ENCODE measurements at places on chromosomes 2 and 18. TPM values are rescaled to one million over a fixed set of nuclear protein-coding genes. Genes with fewer than 3 reads are reported as not detected.

- no peak for DNase-seq
Observed at GRCh38 chr2:95072424-95072823, 46.9 kb downstream of the MAL start.

DNA sequence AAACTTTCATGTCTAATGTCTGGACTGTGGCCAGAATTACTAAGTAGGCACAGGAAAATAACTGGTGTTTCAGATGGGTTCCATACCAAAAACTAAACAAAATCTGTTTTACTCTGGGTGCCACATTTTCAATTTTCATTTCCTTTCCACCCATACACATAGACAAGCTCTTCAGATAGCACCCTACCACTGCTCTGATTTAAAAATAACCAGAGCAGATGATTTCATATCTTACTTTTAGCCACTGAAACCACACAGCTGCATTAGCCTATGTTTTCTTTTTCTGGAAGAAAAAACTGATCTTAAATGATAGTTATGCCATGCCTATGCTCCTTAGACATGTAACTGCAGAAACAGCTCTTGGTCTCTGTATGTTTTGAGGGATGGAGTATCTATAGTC lies 647.6 kb downstream of the CPS1 start:
- no peak for DNase-seq

- DNase-seq = no peak
Observed at GRCh38 chr2:2901384-2902345, 476.0 kb downstream of the EIPR1 start.

DNA sequence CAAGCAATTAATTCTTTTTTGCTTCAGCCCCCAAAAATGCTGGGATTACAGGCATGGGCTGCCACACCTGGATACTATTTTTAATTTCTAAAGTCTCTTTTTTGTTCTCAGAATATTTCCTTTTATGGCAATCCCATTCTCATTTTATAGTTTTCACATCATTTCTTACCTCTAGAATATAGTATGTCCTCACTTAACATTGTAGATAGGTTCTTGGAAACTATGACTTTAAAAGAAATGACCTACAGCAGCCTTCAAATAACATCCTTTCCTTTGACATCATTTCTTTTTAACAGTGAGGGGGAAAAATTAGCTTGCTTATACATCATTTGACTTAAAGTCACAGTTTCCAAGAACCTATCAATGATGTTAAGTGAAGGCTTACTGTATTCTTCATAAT lies 31.6 kb downstream of the RBBP8 start:
- DNase-seq = no peak

DNA sequence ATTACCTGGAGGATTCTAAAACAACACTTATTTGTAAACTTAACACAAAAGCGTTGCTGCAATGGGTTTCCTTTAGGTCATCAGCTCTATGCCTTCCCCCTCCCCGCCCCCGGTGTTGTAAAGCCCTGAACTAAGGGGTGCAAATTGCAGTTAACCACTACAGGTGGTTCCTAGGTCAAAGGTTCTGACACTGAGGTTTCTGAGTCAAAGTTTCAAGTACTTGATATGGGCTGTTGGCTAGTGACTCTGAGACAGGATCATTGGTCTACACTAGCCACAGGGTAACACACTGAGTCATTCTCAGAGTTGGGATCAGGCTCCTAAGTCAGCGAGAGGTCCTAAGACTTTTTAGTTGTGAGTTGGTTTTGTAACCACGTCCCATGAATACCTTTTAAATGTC lies 15.4 kb downstream of the IL1B start:
- no peak for DNase-seq

GRCh38 chr2:1727796-1728474 lies 16.4 kb downstream of the PXDN start:
- DNase-seq = peak; percentile 46

DNA sequence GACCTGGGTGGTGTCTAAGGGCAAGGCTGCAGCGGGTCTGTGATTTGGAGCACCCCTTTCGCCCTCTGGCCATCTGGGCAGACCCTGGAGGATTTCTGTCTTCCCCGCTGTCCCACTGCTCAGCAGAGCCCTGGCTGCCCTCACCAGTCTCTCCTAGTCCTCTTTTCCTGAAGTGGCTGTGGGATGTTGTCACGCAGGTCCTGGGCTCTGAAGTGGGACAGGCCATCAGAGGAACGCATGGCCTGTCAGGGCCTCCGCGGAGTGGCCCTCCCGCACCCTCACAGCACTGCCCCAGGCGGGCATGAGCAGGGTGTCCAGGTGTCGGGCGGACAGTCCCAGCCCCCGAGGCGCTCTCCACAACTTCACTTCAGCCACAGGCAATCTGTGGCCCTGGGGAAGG lies 1.1 kb upstream of the TMEM185B start:
- peak; percentile 75 for DNase-seq

Gene KIF3C
- total RNA-seq = 3.2 TPM
